ENCODE measurements at places on chromosomes 16 and 17.

DNA sequence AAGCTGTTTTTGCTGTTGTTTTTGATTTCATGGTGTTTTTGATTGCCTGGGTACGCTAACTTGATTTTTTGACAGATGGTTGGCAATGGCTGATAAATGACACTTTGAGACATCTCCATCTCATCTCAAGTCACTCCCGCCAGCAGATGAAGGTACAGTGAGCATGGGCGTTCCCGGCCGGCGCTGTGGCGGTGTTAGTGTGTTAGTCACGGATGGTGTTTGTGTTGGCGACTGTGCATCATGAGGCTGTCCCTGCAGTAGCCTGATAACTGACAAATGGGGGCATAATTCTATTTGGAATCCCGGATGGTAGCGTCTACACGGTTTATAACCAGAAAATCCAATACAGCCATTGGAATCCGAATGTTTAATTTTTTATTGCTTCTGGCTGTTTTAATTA is 81.6 kb upstream of the ZNF750 start:
- DNase-seq = no peak

DNA sequence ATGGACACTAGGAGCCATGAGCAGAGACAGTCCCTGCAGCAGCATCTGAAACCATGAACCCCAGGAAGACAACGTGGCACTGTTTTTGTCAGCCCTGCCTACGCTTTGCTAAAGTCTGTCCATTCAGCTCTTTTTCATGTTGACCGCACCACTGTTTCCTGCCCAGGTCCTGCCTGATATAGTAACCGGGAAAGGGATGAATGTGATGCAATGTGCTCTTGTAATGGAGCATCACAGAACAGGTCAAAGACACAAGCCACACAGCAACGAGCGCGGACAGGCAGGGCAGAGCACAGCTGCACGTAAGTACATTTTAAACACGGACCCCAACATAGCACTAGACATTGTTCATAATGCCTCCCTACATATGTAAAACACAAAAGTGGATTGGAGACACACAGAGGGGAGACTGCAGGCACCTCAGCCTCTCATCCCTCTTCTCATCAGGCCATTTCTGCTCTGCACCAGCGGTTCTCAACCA is 16.9 kb upstream of the TNFRSF13B start:
- DNase-seq = no peak

DNA sequence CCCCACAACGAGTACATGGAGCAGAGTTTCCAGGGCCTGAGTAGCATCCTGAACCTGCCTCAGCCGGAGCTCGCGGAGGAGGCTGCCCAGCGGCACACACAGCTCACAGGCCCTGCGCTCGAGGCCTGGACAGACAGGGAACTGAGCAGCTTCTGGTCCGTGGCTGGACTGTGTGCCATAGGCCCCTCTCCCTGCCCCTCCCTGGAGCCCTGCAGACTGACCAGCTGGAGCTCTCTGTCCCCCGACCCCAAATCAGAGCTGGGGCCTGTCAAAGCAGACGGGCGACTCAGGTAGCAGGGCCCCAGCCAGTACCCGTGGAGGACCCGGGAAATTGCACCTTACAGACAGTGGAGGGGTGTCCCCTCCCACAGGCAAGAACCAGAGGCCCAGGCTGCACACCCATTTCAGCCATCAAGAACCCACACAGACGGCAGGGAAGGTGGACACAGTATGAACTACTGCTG is 13.0 kb downstream of the MRPL27 start:
- no peak for DNase-seq

GRCh38 chr16:89332902-89333245 is 115.4 kb downstream of the ZNF778 start:
- DNase-seq = no peak

DNA sequence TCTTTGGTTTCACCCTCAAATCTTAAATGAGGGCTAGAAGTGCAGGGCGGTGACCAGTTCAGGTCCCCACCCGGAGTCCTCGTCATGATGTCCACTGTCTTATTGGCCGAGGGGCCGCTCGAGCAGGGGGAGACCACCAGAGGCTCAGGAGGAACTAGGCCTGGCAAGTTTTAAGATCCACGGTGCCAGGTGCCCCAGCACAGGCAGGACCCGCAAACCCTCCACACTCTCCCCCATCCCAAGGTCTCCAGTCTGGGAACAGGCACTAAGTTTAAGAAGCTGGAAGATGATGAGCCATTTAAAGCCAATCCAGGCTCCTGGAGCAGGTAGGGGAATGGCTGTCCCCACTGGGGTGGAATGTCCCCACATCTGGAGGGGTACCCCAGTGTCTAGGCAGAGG is 4.1 kb downstream of the DLX3 start:
- no peak for DNase-seq

DNA sequence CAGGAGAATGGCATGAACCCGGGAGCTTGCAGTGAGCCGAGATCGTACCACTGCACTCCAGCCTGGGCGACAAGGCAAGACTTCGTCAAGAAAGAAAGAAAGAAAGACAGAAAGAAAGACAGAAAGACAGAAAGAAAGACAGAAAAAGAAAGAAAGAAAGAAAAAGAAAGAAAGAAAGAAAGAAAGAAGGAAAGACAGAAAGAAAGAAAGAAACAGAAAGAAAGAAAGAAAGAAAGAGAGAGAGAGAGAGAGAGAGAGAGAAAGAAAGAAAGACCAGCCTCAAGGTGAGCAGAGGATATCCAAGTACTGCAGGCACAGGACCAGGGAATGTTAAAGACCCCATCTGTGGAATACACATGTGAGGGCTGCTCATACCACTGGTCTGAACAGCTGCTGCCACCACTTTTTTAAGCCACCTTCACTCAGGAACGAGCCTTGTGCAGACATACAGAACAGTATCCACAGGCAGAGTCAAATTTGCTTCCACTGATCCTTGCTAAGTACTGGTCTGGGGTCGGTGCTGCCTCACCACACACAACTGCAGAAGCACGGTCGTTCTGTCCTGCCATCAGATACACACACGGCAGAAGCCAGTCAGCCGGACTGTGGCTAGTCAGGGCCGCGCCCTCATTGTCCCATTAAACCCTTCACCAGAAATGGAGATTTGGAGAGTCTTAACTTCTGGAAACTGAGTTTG is 7.7 kb downstream of the RAB5C start:
- DNase-seq = no peak

GRCh38 chr16:17072104-17072503 is 398.7 kb downstream of the XYLT1 start:
- no peak for DNase-seq

DNA sequence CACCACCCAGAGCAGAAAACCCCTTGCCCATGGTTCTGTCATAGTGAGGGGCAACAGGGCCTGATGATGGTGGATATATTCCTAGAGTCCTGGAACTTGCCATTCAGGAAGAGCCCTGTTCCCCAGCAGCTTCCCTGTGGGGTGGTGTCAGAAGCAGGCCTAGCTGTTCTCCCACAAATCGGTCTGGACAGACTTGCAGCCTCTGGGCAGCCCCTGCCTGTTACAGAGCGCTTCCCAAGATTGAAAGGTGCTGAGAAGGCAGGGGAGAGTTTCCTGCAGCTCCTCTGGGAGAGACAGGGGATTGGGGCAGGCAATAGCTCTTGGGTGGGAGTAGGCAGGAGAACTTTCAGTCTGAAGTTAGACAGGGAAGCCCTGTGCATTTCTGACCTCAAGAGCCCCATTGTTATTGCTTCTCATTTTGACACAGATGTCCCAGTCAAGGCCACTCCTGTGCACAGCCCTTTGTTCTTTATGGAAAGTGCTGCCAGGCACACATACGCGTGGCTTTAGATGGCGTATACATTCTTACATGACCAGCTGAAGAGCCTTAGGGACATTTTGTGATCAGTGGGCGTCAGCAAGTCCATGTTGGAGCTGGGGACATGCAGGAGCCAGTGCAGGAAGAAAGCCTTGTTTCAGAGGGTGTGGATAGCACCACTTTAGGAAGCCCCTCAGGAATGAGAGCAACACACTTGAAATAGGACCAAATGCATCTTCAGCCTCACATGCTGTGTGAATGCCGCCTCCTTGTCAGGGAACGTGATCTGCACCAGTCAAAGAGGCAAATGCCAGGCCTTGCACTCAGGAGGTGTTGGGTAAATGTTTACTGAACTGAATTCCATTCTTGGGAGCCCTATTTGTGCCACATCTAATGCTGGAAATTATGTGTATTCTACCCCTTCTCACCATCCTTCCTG is 67.5 kb downstream of the GNAO1 start:
- DNase-seq = no peak

DNA sequence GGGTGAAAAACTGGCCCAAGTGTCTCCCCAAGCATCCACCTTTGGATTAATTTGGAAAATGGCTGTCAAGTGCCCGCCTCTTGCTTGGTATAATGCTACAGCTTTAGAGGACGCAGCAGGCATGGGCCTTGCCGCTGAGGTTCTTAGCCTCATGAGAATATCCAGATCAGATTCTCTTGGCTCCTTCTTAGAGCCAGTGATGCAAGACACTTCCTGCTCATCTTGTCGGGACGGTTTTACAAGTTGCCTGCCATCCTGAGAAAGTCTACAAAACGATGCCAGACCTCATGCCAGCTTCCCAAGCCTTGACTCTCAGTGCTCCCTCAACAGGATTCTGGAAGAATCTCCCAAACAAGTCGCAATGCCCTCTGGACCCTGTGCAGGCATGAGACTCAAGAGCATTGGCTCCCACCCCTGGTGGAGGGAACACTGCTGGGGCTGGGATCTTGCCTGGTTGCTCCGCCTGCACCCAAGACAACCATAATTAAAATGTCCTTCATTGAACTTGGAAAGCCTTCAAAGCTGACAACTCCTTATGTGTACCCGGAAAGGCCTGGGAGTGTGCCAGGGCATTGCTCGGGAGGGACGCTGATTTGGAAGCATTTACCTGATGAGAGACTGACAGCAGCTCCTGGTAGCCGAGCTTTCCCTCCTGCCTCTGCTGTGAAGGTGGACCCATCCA is 25.8 kb upstream of the STH start:
- no peak for DNase-seq

- DNase-seq = no peak
Observed at GRCh38 chr17:28937044-28937729, 14.1 kb downstream of the PHF12 start.

DNA sequence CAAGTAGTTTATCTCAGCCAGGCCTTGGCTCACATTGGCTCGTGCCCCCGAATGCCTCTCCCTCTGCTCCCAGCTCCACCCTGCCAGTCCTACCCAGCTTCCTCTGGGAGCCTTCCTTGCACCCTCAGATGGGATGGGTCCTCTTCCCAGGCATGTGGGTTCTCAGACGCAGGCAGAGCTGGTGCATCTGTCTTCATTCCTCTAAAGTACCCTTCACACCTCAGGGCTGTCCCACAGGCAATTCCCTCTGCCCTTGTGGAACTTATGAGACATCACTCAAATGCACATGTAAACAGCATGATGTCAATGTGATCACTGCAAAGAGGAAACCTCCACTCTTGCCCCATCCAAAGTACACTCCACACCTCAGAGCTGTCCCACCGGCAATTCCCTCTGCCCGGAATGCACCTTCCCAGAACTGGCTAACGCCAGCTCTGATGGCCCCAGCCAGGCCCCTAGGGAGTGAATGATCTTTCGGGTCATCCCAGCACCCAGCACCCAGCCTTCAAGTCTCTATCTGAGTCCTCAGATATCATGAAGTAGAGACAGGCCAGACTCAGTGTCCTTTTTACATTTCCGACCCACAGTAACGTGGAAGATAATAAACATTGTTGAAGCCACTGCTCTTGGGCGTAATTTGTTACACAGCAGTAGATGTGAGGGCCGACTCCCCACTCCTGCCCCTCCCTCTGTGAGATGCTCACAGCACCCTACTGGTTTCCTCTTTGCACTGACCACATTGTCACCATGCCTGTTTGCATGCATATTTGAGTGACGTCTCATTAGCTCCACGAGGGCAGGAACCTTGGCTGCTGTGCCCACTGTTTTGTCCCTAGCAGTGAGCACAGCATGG is 85.4 kb downstream of the N4BP1 start:
- DNase-seq = no peak

DNA sequence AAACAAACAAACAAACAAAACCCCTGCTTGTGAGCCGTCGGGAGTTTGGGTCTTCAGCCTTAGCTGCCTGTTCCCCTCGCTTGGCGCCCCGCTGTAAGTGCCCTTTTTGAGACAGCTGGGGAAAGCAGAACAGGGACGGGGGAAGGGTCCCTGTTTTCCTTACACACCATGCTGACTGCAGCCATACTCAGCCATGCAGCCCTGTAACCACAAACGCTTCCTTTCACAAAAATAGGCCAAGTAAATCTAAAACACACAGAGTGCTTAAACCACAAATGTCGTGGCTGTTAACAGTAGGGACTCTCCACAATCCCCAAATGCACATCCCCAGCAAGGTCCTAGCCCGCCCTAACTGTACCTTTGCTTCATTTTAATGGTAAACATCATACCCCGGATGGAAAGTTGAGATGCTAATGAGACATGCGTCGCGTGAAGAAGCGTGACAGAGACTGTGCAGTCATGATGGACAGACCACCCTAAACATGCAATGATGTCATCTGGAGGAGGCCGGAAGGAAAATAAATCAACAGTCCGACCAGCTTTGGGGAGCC is 129.9 kb downstream of the MGAT5B start:
- DNase-seq = no peak

DNA sequence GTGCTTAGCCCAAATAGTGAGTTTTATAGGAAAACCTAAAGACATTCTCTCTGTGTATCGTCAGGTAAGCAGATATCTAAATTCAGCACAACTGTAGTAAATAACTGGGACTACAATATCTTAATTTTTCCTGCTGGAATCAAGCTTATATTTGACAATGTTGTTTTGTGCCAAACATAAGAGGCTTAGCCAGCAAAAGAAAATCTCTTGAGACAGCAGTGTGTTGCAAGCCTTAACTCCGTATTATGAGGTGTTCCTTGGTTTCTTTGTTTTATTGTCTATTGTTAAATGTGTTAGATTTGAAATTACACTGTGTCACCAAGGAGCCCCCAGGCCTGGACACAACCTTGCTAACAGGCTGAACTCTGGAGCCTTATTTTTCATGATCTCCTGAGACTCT is 1570.6 kb upstream of the GOT2 start:
- DNase-seq = no peak

DNA sequence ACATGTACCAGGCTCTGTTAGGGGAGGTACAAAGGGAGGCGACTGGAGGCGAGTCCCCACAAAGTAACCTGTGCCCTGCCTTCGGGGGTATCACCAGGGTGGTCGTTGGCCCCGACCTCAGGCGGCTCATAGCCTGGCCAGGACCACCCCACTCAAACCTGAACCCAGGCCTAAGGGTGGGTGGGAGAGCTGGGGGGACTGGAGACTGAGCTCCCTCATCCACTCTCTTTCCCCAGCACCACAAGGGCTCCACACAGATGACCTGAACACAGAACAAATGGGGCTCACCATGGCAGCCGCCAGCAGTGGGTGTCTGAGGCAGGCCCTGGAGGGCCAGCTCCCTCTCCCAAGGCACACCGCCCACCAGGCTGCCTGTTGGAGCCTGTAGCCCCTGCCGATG is 120.6 kb upstream of the TNRC6C start:
- DNase-seq = no peak

Measured in omental fat pad (tissue), 4 donors.